ENCODE measurements at places on chromosomes 12 and 14.

DNA sequence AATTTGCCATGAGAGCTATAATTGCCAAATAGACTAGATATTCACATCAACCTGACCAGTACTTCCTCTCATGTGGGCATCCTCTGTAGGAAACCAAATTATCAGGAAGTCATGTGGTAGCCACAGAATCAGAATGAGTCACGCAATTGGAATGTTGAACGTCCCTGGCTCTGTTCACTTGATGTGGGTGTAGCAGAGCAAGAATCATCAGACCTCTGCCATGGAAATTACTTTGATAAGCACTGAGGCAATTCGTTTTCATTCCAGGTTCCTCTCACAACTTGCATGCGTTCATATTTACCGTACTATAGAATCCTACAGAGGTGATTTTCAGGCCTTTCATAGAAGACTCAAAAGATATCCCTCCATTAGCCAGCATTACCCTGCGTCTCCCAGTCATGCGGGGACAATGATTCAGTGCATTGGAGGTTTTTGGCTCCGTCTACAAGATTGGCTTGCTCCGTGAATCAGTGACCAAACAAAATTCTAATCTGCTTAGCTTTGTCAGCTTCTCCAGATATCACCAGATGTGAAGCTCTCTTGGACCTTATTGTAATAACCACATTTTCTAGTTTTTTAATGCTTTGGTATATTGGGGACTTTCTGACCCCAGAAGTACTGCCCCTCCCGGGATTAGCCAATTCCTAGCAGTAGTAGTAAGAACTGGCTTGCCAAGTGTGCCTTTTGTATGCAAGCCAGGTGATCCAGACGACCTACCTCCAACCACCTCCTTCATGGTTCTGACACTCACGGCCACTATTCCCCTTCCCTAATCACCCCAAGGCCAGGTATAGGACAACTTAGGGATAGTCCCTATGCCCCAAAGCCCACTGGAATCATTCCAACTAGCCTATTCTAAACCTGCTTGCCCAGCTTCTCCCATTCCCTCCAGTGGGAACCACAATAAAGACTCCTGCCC lies 133.4 kb downstream of the KICS2 start:
- no peak for DNase-seq

GRCh38 chr12:4826909-4827308 lies 82.8 kb upstream of the KCNA1 start:
- no peak for DNase-seq

- no peak for DNase-seq
Measured at GRCh38 chr14:78501909-78502308, 331.7 kb downstream of the NRXN3 start.

GRCh38 chr12:4807116-4807783 lies 87.0 kb downstream of the GALNT8 start:
- DNase-seq = no peak

GRCh38 chr12:31321897-31322228 lies 4.1 kb downstream of the SINHCAF start:
- DNase-seq = no peak

- no peak for DNase-seq
Measured at GRCh38 chr12:44780221-44780790, 95.8 kb downstream of the NELL2 start.

GRCh38 chr12:116650062-116650461 lies 87.8 kb downstream of the SPRING1 start:
- no peak for DNase-seq

DNA sequence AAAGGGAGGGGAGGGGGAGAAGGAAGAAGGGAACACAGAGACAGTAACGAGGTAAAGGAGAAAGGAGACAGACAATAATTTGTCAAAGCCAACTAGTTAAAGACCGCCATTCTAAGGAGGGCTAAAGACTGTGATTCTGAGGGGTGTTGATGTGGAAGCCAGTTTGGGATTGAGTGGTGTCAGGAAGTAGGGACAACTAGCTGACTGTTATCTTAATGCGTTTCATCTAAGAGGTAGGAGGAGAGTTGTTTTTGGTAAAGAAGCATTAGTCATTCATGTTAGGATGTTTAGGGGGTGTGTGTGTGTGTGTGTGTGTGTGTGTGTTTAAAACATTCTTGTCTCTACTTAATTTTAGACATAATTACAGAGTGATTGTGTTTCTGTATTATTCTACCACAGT lies 95.0 kb downstream of the INSM2 start:
- DNase-seq = no peak

- peak; percentile 49 for DNase-seq
Measured at GRCh38 chr12:108511633-108512540, 3.2 kb upstream of the FICD start.

DNA sequence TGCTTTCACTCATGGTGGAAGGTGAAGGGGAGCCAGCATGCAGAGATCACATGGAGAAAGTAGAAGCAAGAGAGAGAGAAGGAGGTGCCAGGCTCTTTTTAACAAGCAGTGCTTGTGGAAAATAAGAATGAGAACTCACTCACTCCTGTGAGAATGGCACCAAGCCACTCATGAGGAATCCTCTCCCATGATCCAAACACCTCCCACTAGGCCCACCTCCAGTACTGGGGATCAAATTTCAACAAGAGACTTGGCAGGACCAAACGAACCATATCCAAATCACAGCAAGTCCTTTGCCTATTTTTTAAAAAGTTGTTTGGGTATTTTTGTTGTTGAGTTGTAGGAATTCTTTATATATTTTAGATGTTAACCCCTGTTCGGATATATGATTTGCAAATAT lies 245.9 kb upstream of the ARID2 start:
- no peak for DNase-seq

GRCh38 chr12:109880938-109881337 lies 597 bp upstream of the GLTP start:
- DNase-seq = no peak

- DNase-seq = peak; percentile 17
Measured at GRCh38 chr14:52012635-52013034, 23.3 kb downstream of the RTRAF start.

DNA sequence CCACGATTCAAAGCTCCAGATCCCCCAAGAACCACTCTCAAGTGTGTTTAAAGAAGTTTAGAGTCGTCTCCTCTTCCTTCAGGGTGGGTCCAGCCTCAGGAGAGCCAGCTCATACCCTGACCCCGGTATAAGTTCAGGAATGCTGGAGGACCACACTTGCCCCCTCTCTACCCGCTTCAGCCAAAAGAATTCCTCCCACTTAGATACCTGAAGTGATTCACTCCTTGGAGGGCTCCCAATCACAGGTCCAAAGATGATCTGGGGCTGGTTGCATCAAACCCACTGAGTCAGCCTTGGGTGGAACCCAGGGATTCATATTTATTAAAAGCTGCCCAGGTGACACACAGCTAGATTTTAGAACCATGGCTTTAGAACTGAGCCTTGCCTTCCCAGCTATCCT lies 133.5 kb upstream of the PARP11 start:
- no peak for DNase-seq

- DNase-seq = no peak
Measured at GRCh38 chr12:31303466-31303865, 22.5 kb downstream of the SINHCAF start.

- no peak for DNase-seq
Measured at GRCh38 chr12:86959766-86960458, 703.7 kb upstream of the MGAT4C start.

DNA sequence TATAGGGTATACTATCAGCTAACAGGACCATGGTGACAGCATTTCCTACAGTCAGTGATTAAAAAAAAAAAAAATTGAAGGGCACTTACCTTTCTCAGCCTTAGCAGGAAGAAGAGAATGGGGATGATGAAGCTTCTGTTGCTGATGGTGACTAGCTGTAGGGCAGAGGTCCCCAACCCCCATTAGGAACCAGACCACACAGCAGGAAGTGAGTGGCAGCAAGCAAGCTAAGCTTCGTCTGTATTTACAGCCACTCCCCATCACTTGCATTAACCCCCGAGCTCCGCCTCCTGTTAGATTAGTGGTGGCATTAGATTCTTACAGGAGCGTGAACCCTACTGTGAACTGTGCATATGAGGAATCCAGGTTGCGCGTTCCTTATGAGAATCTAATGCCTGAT lies 91.3 kb upstream of the USP44 start:
- no peak for DNase-seq

GRCh38 chr12:4046495-4046840 lies 173.3 kb upstream of the PARP11 start:
- DNase-seq = no peak

- DNase-seq = no peak
Measured at GRCh38 chr12:91777268-91777992, 368.2 kb downstream of the BTG1 start.

GRCh38 chr12:3992945-3993344 lies 119.7 kb upstream of the PARP11 start:
- no peak for DNase-seq

DNA sequence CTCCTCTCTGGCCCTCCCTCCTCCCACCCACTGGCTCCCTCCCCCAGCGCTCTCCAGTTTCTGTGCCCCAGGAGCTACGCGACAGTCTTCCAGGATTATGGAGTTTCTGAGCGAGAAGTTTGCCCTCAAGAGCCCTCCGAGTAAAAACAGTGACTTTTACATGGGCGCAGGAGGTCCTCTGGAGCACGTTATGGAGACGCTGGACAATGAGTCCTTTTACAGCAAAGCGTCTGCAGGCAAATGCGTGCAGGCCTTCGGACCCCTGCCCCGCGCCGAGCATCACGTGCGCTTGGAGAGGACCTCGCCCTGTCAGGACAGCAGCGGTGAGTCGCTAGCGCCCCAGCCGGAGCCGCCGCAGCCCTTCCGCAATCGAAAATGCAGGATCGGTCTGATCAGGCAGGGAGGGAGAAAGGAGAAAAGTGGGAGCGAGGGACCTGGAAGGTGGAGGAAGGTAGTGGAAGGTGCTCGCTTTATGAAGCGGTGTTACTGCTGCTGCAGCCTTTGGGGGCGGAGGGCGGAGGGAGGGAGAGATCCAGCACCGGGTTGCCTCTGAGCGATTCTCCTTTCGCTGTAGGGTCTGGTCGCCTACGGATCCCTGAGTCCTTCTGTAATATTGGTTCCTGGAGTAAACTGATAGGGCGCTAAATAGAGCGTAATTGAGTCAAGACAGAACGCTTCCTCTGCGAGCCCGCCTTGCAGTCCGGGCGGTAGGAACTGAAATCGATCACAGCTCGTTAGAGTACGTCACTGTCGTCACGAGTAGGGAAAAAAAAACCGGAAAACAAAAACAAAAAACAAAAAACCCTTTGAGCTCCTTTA lies at the start of gene ALX1:
ALX1 (plus strand) TSS at position 56 of the 819 bp plus-strand sequence; CDS start at position 98, 42 bp downstream.
- DNase-seq = peak; percentile 12

DNA sequence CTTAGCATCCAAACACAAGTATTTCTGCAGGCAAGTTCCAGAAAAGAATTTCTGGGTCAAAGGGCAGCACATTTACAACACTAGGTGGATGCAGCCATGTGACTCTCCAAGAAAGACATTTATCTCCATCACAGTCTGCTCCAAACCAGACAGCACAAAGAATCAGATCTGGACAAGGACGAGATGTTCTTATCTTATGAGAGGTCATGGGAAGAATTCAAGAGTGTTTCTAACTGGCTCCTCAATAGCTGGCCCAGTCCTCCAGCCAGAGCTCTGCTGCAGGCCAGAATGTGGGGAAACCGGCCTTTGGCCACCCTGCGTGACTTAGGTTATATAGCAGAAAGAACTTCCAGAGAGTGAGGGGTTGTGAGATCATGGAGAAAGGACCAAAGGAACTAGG lies 17.4 kb downstream of the TMEM119 start:
- DNase-seq = no peak

DNA sequence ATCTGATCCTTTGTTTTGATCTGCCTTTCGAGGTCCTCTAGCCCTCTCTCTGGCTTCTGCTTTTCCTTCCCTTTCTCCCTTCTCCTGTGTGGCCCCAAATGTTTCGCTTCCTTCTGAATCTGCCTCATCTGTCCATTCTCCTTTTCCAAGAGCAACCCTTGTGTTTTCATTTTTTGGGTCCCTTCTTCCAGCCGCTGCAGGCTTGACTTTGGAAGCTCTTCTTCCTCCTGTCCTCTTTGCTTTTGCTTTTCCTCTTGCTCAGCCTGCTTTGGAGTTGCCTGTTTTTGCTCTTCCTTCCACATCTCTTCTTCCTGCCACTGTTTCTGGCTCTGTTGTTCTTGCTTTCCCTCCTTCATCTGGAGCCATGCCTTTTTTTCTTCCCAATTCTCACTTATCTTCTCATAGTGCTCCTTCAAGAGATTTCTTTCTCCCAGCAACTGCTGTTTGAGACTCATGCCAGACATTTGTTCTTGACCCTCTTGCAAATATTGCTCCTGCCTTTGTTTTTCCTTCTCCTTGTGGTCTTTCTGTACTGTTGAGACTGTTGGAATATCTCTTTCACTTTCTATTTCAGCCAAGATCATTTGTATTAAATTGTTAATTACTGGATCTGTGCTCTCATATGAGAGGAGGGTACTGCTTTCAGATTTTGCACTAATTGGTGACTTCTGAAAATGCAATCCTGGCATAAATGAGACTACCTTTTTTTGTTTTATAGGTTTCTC lies 42.4 kb downstream of the FAM186A start:
- no peak for DNase-seq

GRCh38 chr12:47270782-47271664 lies 191.3 kb upstream of the AMIGO2 start:
- no peak for DNase-seq

Measured in NCI-H2171 (cell line).